ENCODE measurements at places on chromosomes 6 and 20.

DNA sequence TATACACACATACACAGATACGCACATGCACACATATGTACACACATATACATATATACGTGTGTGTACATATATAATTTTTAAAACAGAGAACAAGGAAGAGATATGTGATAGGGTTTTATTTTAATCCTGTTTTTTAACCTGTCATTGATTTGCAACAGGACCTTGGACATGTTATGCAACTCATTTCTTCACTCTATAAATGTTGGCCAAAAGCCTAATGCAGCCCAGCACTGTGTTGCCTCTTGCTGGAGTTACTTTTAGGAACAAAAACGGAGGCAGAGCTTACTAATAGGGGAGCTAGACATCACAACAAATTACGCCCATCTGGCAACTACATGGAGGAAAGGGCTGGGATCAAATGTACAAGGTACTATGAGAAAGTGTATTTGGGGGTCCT is 179.9 kb upstream of the TAB2 start:
- DNase-seq: no peak

GRCh38 chr6:2047855-2048254 is 197.6 kb downstream of the GMDS start:
- peak; percentile 39 for DNase-seq

- no peak for DNase-seq
Measured at GRCh38 chr6:166382500-166382932, 224 bp downstream of the MPC1 start.

DNA sequence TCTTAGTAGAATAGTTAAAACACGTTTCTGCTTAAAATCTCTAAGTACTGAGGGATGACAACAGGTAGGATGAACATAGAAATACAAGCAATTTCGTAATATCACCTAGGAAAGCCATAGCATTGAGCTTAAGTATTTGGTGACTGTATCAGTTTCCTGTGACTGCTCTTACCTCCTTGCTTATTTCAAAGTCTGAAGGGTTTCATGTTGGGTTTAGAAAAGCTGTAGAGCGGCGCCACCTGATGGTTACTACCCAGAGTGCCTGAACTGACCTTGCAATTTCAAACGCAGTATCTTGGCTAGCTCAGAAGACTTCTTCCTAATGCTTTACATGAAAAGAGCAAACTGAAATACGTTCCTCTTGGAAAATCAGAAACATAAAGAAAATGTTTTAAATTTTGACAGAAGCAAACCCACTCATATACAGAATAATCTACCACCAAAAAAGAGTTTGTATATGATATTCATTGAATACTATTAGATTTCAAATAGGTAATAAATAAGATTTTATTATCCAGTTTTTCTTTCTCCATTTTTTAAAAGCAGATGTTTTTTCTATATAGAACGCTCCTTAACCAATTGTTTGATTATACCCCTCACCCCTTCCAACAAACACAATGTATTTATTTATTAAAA is 82.3 kb upstream of the RIPOR2 start:
- DNase-seq: peak; percentile 50

DNA sequence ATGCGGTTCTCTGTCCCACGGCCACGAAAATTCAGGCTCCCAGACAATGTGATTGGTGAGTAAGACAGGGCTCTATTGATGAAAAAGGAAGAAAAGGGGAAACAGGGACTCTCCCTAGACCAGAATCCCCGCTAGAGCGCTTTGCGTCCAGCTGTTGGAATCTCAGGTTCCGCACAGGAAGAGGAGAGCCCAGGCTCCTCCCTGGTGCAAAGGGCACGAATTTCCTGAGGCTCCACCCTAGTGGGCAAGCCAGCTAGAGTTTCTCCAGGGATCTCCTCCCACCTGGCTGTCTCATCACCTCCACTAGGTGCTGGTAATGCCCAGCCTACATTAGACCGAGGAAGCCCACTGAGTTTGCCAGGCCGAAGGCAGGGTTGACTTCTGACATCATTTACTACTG is 135.9 kb upstream of the SOX4 start:
- no peak for DNase-seq

DNA sequence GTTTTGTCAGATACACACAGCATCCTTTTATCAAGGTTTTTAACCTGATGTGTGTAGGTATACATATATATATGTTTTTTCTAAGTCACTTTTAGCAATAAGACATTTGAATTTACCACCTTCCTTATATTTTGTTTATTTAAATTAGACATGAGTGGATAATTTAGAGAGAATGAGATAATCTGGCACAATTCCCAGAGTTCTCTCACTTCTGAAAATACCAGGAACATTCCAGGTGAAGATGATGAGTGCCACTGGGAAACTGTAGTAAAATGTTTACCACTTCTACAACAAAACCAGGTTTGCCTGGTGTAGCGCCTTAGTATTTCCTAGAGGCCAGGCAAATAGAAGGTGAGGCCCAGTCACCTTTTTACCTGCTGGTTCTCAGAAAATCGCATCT is 189.5 kb downstream of the TMEM242 start:
- peak; percentile 42 for DNase-seq

DNA sequence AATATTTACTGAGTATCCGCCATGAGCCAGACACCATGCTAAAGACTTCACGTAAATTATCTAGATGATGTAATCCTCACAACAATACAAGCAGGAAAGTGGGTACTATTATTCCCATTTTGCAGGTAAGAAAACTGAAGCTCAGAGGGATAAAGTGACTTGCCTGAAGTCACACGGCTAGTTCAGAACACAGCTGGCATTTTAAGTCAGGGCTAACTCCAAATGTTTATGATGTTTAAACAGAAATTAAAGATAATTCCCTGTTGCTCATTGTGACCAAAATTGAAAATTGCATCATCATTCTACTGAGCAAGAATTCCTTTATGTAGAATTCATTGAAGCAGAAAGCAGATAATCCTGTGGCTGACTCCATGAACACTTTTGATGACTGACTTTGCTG is 71.3 kb upstream of the STXBP5 start:
- peak; percentile 46 for DNase-seq

DNA sequence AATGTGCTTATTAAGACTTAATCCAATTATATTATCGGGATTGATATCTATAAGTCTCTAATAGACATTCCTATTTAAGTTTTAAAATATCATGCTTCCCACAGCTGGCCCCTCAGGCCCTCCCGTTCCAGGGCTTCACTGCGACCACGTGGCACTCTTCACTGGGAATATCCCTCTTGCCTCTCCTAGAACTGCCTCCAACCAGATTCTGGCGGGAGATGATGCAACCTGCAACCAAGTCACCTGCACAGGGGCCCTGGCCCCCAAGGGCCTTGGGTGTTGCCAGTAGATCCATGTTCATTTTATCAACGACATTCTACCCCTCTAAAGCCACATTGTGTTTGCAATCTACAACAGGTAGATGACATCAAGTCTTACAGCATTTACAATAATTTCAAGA is 18.4 kb upstream of the RAMACL start:
- DNase-seq: no peak

DNA sequence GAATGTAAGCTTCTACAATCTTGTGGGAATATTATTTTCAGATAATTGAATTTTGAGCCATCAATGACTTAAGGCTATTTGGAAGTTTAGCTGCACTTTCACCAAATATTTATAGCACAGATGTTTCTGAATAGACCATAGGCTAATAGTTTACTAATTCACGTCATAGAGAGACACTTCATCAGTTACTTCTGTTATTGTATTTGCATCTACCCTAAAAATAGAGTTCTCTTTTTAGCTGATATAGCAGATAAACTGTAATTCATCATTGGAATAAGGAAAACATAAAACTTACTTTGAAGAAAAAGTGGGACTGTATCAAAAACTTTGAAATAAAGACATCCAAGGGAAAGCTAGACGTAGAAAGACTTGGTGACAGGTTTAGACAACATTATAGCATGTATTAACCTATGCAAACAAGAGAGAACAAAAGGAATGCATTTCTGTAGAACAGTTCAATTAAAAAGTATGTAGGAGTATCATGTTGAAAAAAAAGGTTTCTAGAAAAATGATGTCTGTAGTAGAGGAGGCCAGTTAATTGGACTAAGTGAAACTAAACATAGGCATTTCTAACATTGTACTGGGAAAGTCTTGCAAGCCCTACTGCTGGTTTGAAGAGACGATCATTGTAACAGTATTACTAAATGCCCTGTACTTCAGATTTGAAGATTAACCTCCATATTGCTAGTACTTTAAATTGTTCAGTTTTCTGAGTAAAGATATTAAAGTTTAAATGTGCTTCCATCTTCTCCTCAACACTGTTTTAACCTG is 123.3 kb downstream of the ZFAND3 start:
- DNase-seq: no peak

GRCh38 chr6:158912655-158913054 is 87.3 kb downstream of the RSPH3 start:
- DNase-seq: no peak

DNA sequence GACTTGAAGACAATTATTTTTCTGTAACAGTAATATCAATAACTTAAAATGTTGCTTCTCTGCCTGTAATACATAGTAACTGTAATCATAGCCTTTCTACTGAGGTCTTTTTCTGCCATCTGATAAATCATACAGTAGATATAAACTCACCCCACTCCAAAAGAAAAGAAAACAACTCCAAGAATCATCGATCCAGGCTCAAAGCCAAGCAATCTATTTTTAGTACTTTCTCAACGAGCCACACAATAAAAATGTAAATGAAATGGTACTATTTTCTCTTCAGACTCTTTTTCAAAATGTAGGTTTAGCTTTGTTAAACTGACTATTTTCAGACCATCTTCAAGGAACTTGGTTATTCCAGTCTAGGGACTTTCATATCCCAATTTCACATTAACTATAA is 493.3 kb downstream of the ADGRB3 start:
- peak; percentile 18 for DNase-seq

GRCh38 chr6:48474830-48475229 is 363.8 kb upstream of the PTCHD4 start:
- no peak for DNase-seq

GRCh38 chr6:43803783-43804549 is 34.0 kb downstream of the VEGFA start:
- no peak for DNase-seq

DNA sequence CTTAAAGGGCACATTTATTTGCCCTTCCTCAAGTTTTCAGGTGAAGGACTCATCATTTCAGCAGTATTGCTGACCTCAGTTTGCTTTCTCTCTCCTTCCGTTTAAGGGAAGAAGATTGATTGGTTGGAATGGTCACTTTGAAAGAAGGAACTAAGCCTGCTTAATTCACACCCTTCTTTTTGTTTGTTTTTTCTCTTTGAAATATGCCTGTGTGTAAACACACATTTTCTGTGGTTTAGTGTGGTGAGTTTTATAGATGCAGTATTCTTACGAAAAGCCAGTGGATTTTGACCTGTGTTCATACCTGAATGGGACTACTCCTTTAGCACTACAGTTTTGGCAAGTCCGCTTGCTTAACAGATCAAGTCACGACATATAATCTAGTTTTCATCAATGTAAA is 548.8 kb upstream of the EPHA7 start:
- DNase-seq: no peak

DNA sequence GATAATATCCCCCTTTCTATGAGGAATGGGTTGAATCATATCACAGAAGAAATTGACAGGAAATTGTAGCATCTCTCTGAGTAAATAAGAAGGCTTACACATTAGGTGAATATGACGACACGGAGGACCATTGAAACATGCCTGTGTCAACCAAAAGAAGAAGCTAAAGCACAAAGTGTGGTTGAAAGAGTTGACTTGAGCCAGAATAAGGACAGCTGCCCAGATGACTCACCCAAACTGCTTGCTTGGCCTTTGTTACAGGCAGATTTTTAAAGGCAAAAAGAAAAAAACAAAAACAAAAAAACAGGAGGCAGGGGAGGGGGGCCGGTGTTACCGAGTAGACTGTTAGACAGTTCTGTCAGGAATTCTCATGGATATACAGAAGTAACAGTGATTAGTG is 129.8 kb upstream of the EDN1 start:
- no peak for DNase-seq

GRCh38 chr20:3248993-3249347 is 10.0 kb upstream of the SLC4A11 start:
- no peak for DNase-seq

- DNase-seq: no peak
Measured at GRCh38 chr6:46078294-46078693, 51.5 kb upstream of the ENPP4 start.

- DNase-seq: no peak
Measured at GRCh38 chr6:100289285-100289684, 175.4 kb downstream of the SIM1 start.

- no peak for DNase-seq
Measured at GRCh38 chr6:3263096-3263495, 4.3 kb downstream of the PSMG4 start.

DNA sequence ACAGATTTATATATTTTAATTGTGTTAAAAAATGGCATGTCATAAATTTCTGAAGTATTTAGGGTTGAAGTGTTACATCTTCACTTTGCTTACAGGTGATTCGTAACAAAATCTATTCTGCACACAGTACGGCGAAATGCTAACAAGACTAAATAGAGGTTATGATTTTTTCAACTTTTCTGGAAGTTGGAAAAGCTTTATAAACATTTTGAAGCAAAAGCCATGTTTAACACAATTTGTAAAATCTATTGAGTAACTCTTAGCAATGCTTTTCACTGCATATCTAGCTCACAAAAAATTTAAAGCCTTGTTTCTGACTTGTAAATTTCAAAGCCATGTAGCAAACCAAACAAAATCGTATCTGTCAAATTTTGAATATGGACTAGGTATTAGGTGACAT is 3.3 kb downstream of the STX16 start:
- DNase-seq: no peak

- DNase-seq: no peak
Measured at GRCh38 chr20:37529968-37530600, 2.4 kb upstream of the BLCAP start.

DNA sequence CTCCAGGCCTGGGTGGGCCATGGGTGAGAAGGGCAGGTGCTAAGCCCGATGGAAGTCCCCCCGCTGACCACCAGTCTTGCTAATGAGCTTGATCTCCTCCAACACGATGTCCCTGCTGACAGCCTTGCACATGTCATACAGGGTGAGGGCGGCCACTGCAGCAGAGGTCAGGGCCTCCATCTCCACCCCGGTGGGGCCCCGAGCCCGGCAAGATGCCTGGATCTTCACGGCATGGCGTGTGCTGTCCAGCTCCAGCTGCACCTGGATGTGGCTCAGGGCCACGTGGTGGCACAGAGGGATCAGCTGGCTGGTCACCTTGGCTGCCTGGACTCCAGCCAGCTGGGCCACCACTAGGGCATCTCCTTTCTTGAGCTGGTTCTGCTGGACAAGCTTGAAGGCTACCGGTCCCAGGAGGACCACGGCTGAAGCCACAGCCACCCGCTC is 27.9 kb downstream of the MOCS1 start:
- no peak for DNase-seq

DNA sequence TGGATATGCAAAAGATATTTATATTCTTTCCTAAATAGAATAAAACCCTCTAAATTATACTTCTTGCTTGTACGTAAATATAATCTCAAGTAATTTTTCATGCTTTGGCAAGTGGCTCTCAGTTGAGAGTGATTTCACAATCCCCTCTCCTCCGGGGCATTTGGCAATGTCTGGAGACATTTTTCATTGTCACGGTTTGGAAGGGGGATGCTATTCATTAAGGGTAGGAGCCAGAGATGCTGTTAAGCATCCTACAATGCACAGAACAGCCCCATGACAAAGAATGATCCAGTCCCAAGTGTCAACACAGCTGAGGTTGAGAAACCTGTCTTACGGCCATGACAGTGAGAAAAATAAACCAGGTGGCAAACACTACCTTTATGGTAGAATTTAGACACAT is 75.7 kb downstream of the AGPAT4 start:
- DNase-seq: peak; percentile 54

GRCh38 chr20:53074811-53075314 is 102.7 kb downstream of the TSHZ2 start:
- peak; percentile 98 for DNase-seq
